Hematopoietic multipotent progenitor cell treated with erythropoietin and hydrocortisone succinate and interleukin-3 and kit ligand, for 8 days (in vitro differentiated cells): ENCODE measurements at places on chromosomes 3 and 15.

GRCh38 chr3:192090586-192090985 is 629.6 kb downstream of the PYDC2 start:
- DNase-seq: no peak

- DNase-seq: no peak
Measured at GRCh38 chr3:71313844-71314243, 269.7 kb downstream of the FOXP1 start.

DNA sequence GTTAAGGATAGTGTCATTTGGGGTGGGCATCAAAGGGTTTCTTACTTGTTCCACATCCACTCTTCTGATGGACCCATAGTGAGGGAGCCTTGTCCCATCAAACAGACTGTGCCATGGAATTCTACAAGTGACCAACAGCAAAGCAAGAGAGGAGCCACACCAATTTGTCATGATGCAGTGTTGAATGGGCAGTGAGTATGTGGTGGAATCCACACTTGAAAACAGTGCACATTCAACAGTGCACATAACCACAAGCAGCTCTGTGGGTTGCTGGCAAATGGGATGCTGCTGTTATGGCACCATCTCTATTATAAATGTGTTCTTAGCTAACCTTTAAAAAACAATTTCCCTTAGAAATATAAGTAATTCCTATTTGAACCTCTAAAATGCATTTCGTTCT is 52.5 kb upstream of the CPNE4 start:
- DNase-seq: no peak

DNA sequence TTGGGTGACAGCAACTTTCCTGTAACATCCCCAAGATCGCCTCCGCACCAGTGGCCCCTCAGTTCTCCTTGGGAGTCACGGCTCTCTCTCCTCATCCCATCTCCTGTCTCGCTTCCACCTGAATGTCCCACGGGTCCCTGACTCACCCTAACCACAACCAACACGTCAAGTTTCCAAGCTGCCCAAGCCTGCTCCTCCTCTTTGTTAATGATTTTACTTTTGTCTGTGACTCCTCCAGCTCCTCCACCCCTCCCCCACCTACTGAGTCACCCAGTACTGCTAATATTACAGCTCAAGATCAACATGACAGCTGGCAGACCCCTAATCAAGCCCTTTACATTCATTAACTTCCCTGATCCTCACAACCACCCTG is 39.3 kb downstream of the BDH1 start:
- no peak for DNase-seq

DNA sequence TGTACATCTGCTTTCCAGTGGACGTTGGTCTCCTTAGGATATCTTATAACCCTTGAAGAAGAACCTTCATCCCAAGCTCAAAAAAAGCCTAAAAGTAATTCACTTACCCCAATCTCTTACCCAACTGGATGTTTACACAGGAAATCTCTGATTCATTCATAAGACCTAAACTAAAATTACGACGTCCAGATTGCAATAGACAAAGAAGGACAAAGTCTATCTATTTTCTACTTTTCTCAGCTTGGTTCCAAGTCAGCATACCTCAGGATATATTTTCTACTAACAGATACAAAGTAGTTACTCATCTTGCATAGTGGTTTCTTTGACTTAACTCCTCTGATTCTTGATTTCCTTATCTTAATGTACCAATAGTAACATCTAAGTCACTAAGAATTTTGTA is 669.9 kb downstream of the OTOL1 start:
- no peak for DNase-seq

- DNase-seq: no peak
Measured at GRCh38 chr3:62145086-62145757, 228.1 kb downstream of the FEZF2 start.

GRCh38 chr15:70742928-70743327 is 20.4 kb downstream of the UACA start:
- DNase-seq: no peak

DNA sequence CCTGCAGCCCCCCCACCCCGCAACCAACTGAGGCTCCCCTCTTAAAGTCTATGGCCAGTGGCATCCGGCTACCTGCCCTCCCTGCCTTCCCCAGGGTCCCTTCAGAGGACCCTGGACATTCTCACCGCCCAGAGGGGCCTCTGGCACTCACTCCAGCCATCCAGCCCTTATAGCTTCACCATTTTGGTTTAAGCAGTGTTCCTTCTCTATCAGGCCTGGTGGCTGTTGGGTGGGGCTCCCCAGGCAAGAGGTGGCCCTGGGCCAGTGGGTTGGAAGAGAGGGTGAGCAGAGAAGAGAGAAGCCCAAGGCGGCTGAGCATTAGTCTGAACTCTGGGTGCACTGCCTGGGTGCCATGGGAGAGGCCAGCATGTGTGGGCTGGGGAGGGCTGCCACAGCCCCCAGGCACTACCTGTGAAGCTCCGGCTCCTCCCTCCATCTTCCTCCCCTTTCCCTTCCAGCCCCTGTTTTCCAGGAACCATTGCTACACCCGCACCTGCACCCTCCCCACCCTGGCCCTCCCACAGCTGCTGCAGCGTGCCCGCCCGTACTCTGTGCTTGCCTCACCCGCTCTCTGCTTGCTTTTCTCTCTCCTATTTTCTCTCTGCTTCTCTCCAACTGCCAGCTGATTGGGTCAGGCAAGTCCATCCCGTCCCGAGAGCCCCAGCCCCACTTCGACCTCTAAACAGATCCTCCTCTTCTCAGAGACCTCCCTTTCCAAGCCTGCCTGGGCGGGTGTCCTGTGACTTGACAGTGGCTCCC is 168.2 kb downstream of the TBC1D2B start:
- peak; percentile 76 for DNase-seq

DNA sequence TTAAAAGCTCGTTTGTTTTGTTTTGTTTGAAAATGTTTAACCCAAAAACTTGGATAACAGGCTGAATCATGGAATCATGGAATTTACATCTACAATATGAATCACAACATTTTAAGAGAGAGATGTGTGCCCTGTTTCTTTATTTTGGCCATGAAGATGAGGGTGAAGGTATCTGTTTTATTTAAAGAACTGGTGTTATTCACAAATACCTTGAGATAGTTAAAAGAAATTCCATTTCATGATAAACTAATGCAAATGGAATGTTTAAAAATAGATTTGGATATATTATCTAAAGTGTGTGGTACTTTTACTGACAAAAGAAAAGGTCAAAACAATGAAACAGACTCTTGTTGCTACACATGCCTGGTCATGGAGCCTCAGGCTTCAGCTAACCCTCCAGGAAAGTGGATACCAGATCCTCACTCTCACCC is 486.0 kb upstream of the CFAP20DC start:
- no peak for DNase-seq

DNA sequence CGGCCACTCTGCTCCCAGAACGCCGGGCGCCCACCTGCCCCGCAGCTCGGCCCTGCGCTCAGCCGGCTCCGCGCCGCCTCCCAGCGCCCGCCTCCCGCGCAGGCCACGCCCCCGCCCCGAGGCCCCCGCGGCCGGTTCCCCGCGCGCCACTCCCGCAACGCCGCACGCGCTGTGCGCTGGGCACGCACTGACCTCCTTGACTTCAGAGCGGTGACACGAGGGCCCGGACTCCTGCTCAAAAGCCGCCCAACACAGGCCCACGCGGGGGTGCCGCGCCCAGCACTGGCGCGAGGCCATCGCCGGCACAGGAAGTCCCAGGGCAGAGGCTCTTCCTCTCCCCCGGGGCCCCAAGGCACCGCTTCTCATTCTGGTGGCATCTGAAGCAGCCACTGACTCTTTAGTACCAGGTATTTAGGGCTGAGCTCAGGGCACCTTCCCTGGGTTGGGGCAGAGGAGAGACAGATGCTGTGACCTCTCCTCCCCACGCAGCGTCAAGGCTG is 12.4 kb downstream of the TNK2 start:
- DNase-seq: peak; percentile 65

- peak; percentile 10 for DNase-seq
Measured at GRCh38 chr3:119322021-119322834, 28.0 kb downstream of the ARHGAP31 start.

DNA sequence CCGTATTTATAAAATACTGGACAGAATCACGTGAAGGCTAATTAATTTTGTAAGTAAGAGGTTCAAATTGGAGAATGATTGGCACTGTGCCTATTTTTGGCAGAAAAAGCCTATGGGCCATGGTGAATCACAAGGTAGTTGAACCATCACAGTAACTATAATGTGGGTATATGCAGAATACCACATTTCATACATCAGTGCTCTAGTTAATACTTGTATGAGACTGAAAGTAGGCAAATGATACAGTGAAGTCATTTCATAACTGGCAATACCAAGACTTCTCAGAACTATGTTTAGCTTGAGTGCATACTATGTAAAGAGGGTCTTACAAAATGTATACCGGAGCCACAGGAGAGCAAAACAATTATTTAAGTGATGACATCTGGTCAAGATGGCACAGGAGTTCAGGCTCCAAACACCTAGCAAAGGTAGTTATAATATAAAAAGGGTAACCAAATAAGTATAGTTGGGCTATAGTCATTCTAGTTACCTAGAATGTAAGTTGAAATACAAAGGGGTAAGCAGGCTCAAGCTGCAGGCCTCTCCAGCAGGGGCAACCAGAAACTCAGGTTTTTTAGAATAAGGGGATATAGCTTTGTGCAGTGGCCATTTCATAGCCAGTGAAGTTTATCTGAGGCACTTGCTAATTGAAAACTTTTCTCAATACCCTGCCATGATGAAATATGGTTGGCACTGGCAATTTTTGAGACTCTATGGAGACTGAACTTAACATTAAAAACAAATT is 19.1 kb downstream of the GPR160 start:
- no peak for DNase-seq

DNA sequence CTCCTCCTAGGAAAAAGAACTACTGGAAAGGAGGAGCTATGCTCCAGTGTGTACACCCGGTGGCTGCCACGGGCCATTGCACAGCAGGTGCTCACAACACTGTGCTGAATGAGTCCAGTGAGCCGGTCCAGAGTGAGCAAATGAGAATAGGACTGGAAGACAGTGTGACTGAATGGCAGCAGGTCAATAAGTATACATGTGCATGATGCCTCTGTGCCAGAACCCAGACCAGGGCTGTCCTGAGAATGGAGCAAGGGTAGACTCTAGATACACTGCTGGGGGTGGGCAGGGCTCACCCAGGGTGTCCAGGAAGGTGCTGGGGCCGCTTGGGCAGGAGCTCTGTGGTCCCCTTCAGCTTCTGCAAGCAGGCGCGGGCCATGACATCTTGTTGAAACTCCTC is 8.3 kb downstream of the POLG start:
- DNase-seq: no peak

- no peak for DNase-seq
Measured at GRCh38 chr3:13274125-13274524, 146.0 kb downstream of the NUP210 start.

- DNase-seq: no peak
Measured at GRCh38 chr15:22951381-22952280, 28.5 kb downstream of the CYFIP1 start.

- no peak for DNase-seq
Measured at GRCh38 chr15:96237002-96237401, 93.5 kb upstream of the NR2F2 start.

- DNase-seq: no peak
Measured at GRCh38 chr3:13839726-13840340, 40.0 kb downstream of the WNT7A start.

DNA sequence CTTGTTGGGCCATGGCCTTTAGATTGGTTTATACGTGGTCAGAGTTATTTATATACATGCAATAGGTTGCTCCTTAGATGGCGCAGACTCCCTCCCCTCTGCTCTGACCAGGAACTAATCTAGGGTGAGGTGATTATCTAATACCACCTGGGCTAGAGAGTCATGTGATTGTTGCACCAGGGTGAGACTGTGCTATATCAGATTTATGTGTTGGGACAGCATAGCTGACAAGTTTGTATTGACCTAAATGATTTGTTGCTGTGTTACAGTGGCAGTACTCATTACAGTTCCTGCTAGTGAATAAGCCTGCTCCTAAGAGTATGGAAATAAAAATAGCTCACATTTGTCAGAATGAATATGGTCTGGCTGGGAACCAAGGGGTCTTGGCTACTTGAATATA is 7.2 kb upstream of the IQCF6 start:
- DNase-seq: no peak

DNA sequence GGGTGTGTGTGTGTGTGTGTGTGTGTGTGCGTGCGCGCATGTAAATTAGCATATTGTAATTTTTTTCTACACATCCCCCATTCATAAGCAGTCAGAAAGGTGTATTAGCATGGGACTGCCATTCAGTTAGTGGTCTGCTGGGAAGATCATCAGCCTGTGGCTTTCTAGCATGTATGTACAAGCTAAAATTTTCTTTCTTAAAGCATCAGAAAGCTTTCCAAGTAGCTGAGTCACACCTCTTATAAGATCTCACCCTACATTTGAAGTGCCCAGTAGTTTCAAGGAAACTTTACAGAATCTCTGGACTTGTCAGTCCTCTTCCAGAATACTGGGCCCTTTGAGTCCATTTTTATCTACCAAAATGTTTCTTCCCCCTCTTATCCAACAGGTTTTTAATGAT is 411.4 kb upstream of the TPRG1 start:
- DNase-seq: no peak

DNA sequence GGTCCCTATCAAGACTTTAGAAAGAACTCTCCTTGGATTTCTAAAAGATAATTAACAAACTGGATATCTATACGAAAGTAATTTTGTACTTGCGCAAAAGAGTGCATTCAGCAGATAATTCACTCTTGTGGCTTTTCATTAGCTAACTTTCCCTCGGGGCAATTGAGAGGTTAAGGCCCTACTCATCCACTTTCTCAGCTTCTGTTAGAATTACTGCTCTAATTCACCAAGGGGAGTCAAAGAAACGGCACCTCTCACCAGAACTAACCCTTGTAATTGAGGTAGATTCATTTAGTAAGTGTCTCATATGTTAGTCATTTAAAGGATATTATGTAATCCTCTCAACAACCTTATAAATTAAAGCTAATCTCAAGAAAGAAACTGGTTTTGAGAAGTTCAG is 22.5 kb upstream of the MB21D2 start:
- DNase-seq: no peak

DNA sequence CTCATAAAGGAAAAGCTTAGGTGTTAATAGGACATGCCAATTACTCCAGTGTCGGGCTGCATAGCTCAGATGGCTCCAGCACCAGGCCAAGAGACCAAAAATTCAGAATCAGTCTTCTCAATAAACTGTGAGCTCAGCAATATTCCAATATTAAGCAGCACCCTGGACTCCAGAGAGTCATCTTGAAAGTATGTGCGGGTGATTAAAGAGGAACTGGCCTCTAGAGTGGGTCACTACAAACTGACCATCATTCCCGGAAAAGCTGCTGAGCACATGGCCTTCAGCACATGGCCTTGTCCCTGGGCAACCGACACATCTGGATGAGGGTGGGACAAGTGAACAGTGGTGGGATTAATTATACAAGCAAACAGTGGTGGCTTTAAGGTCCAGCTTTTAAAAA is 59.0 kb downstream of the MAGI1 start:
- DNase-seq: no peak

- DNase-seq: no peak
Measured at GRCh38 chr3:47715928-47716327, 65.8 kb downstream of the SMARCC1 start.

DNA sequence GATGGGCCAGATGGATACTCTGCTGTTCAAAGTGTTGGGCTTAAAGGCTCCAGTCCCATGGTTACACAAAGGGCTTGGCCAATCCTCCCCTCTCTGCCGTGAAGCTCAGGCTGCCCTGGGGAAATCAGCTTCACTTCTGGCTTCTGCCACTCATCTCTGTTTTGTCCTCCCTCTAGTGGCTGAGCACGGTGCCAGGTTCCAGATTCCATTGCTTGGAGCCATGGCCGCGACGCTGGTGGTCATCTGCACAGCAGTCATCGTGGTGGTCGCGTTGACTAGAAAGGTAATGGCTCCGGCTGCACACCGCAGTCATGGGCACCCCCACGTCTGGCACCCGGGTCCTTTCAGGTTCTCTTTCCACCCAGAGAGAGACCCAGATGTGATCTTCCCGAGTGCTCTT is 5.6 kb downstream of the TIGIT start:
- peak; percentile 8 for DNase-seq
